AG08396 (cell line): ENCODE measurements at places on chromosomes 13 and 19.

GRCh38 chr13:102757006-102757405, 16.6 kb downstream of the TEX30 start:
- DNase-seq, result no peak

GRCh38 chr13:104170980-104171555, 1104.9 kb upstream of the SLC10A2 start:
- no peak for DNase-seq

DNA sequence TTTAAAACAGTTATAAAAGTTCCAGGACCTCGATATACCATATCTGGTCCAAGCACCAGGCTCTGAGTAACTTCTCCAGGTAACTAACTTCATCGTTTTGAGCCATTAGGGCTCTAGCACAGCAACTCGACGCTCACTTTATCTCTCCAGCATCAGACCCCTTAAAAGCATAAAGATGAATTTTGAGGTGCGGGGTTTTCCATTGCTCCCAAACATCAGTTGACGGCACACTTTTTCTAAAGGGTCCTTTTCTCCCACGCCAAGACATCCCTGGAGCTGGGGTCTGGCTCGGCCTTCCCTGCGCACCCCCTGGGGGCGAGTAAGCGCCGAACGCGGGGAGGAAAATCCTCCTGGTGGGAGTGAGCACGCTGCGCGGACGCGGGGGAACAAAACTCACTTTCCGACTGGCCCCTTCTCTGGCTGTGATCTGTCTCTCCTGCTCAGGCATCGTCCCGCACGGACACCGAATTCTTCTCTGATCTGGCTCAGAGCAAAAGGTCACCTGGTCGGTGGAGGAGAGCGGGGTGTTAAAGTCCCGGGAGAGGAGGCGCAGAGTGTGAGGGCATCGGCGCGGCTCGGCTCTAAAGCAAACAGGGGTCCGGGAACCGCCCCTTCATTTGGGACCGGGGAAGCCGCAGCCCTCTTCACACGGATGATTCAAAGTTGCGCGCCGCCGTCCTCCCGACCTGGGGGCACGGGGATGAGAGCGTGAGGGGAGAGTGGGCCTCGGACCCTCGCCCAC, at the start of gene ATP7B:
Gene ATP7B (minus strand): TSS at position 561 of the 742 bp plus-strand sequence. CDS start 113 bp downstream, at position 448.
- DNase-seq, result peak; percentile 36

- DNase-seq, result peak; percentile 99
Measured at GRCh38 chr19:639253-640160, at the start of gene FGF22. FGF22 (plus strand) TSS chr19:639879; CDS start chr19:639926, 47 bp downstream.
